ENCODE measurements at places on chromosomes 12 and 14.

- DNase-seq, result no peak
These were observed 370.2 kb upstream of the CCDC196 start for GRCh38 chr14:66115740-66116502.

DNA sequence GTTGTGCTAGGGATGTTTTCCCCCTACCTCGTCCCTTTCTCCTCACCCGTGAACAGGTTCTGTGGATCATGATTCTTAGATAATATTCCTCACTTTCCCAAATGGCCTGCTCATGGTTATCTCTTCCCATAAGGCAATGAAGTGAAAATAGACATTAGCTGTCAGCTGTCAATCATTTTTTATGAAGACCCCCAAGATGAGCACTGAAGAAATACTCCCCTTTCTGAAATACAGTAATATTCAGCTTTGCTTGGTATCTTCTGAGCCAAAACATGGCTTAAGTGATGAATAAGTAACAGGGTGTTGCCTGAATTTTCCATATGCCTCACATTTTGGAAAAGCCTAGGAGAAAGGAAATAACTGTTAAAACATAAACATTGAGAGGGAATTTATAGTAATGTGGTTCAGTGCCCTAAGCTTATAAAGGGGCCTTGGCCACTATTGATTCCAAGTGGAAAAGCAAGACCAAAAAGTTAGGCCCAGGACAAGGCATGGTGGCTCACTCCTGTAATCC, 70.7 kb upstream of the NAP1L1 start:
- DNase-seq, result no peak

DNA sequence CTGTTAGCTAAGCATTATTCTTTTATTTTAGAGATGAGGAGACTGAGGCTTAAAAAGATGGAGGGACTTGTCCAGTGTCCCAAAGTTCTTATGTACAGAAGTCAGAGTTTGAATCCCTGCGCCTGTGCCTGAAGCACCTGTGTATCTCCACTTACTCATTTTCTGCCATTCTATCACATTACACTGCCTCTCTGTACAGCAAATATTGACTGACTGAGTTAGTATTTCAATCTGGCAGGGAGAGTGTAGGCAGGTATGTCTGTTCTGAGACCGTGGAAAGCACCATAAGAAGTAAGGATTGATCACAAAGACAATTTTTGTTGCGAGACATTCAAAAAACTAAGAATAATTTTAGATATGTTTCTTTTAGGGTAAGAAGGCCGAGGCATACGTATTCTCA, 162.7 kb downstream of the KITLG start:
- DNase-seq, result no peak

DNA sequence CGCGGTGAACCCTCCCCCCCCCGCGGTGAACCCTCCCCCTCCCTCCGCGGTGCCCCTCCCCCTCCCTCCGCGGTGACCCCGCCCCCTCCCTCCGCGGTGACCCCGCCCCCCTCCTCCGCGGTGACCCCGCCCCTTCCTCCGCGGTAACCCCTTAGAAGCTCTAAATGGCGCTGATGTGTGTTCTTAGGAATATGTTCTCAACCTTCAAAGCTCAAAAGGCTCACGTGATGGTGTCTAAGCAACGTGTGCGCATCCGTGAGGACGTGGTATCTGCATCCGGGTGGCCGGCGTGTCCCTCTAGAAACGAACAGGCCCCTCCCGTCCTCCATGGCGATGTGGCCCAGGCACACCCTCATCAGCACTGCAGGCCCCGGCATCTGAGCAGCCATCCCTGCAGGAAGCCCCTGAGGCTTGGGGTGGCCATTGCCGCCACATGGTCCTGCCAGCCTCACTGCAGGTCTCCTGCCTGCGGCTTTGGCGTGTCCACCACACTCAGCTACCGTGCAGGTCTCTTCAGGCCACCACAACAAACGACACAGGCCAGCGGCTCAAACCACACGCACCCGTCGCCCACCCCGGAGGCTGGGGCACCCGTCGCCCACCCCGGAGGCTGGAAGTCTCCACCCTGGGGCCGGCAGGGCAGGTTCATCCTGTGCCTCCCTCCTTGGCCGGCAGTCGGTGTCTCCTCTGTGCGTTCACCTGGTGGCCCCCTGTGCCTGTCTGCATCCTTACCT, 14.5 kb upstream of the FBRSL1 start:
- DNase-seq, result no peak

DNA sequence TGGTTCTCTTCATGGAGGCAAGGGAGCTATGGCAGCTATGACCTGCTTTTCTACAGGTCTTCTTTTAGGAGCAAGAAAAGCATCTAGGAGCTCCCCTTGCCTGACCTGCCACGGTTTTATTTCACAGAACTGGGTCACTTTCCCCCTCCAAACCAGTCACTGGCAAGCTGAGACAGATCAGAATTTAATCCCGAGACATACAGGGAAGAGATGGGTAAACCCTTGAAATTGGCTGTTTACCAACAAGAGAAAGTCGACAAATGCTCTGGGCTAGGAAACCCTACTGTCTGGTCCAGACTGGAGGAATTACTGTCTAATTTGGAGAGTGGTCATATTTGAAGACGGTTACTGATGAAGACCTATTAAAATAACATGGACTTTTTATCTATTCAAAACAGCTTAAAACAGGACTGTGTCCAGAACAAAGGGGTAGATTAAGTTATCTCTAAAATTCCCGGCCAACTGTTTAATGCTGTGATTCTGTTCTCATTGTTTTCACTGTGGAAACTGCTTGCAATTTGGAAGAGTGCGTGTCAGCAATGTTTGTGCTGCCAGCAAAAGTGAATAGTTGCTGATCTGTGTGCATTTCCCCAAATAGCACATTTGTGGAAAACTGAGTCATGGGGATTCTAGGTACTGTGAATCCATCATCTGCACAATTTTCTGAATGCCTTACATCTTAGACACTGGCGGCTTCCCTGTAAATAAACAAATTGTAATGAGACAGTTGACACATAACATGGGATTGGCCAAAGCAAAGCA, 73.4 kb upstream of the EEA1 start:
- DNase-seq, result no peak

- no peak for DNase-seq
These were observed 9.2 kb upstream of the RILPL2 start for GRCh38 chr12:123445388-123446332.

GRCh38 chr14:77198561-77198960, 17.0 kb downstream of the TMEM63C start:
- DNase-seq, result no peak

Data from KG1 (cell line).